CD4-positive, alpha-beta T cell treated with Interleukin-4 for 4 hours (primary cell): ENCODE measurements at places on chromosomes 11 and 22.

DNA sequence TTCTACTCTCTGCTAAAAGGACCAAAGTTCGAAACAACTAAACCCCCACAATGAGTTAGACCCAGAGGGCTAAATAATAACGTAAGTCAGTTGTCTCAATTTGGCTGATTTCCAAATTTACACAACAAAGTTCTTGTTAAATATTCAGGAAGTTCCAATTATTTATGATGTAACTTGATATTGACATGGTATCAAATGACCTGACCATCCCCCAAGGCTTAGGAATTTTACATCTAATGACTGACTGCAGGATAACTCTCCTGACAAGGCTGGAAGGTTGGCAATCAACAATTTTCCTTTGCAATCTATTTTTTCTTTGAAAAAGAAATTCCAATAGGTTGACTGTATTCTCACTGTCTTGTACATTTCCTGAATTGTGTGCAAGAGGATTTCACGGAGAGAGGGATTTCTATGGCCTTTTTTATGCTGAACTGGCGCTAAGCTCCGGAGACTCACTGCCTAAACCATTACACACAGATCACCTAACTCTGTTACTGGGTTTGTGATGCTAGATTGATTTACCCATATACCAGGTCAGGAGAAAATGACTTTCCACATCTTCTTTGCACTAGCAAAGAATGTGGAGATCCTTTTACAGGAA is 9.6 kb upstream of the CDON start:
- no peak for DNase-seq

GRCh38 chr22:23673050-23673620 is 17.7 kb upstream of the RGL4 start:
- no peak for DNase-seq

DNA sequence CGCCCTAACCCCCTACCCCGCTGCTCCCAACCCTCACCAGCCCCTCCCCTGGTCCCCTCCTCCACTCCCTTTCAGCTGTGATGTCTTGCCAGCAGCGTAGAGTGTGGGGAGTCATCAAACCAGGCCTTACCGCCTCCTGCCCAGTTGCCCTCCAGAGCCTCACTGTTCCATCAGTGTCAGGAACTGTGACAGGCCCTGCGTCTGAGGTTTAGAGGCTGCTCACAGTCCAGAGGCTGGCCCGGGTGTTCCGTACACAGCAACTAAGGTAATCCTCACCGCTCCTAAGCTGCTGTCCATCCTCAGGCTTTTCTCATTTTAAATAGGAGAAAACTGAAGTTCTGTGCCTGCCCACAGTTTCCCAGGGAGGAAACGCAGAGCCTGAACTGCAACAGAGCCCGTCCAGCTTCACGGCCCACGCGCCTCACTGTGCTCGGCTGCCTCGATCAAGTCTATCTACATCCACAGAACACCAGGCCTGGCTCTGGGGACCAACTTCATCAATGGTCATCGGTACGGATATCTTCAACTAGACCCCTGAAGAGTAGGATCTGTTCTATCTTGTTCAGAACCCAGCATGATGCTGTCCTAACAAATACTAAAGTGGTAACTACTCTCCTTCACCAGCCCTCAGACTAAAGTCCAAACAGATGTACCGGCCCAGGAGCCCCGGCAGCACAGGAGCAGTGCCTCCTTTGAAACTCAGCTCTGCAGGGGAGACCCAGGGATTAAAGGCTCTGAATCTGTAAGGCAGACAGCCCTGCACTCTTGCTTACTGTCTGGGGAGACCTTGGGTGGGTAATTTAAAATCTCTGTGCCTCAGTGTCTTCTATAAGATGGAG is 10.3 kb downstream of the VPS37C start:
- DNase-seq: no peak

DNA sequence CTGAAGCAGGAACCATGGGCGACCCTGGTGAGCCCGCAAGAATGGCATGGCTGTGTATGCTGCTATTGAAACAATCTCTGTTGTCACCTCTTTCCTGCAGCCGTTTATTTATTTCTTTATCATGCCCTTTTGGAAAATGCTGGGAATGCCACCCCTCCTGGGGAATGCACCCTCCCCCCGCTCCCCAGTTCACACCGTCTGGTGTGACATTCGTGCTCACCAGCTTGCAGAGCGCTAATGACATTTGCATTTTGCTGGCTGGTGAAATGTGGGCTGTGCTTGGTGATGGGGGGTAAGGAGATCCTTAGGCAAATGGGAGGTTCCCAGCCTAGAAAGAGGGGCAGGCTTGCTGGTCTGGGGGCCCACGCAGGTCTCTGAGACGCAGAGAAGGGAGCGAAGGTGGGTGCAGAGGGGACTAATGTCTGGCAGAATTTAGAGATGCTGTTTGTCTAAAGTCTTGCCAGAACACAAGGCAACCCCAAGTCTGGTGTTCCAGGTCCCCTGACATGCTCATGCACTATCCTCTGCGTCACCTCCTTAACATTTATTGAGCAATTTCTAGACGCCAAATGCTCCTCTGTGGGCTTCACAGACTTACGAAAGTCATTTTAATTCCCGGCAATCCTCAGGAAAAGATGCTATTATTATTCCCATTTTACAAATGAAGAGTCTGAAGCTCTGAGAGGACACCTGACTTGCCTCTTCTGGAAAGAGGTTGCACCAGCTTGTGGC is 91.7 kb downstream of the TP53I11 start:
- no peak for DNase-seq

DNA sequence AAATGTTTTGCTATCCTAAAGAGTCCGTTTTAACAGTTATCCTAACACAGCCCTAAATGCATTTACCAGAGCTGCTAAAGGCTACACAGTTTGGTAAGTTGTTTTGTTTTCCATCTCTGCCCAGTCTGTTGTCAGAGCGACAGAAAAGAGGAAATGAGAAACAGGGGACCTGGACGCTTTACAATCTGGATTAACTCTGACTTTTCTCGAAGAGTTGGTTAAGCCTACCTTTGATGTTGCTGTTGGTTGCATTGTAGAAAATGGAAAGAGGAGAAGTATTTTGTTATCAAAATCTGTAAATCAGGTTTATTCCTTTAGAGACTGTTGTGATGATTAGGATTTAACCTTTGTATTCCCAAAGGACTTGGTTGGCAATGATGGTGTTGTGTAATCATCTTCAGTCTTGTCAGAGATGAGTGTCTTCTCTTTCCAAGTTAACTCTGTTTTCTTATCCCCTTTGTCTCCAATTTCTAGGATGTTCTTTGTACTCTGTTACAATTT is 481 bp downstream of the ANGPTL5 start:
- DNase-seq: peak; percentile 29

- DNase-seq: no peak
These were observed 49.9 kb downstream of the SCUBE1 start for GRCh38 chr22:43293259-43293654.

- DNase-seq: peak; percentile 5
These were observed 122.1 kb downstream of the CSNK2A3 start for GRCh38 chr11:11230802-11231562.

GRCh38 chr22:24416611-24417010 is 10.8 kb upstream of the ADORA2A start:
- no peak for DNase-seq

- DNase-seq: no peak
These were observed at the start of gene SCGB1D2 for GRCh38 chr11:62242021-62242420. TSS of gene SCGB1D2 (plus strand) at chr11:62242239. CDS start at chr11:62242308, 69 bp downstream.

DNA sequence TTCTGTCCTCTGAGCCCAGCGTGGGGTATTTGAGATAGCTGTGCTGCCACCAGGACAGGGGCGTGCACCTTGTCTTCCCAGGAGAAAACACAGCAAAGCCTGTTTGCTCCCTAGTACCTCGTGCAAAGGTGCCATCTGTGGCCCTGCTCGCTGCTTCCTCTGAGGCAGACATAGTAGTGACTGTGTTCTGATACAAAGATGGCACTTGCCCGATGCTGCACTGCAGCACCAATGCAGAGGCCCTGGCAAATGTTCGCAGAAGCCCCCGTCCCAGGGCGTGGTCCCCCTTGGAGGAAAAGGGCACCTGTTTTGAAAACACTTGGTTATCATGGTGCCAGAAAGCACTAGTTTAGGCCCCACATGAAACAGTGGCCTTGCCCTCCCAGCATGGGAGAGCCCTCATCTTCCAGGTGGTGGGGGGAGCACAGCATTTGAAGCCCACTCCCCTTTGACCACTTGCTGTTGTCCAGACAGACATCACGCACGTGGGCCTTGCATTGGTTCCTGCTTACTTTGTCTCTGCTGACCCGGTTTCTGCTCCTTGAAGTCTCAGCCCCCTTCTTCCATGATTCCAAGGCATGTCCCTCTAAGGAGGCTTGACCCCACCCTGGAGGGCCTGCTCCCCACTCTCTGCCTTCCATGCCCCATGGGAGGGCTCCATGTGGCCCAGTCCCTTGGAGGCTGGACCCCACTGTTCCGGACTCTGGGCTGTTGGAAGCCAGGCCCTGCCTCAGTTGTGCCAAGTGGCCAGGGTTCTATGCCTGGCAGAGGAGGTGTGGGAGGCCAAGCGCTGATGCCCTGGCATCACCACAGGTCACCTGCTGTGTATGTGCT is 109.4 kb downstream of the KCNQ1OT1 start:
- no peak for DNase-seq

DNA sequence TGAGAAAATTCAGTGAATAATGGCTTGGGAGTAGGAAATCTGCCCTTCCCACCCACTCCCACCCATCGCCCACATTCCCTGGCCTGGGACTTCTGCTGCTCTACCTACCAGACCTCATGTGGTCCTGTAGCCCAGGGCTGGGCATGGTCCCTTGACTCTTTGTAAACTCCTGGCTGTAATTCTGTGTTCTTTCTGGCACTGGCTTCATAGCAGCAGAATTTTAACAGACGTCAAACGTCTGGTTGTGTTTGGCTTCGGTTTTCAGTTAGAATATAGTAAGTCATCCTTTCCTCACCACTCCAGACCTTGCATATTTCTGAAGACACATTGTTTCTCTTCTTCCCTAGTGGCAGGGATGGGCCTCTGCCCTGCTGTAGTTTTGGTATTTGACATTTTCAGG is 210.6 kb downstream of the CSNK2A3 start:
- no peak for DNase-seq

GRCh38 chr11:8098361-8098760 is 17.4 kb downstream of the TUB start:
- DNase-seq: no peak

DNA sequence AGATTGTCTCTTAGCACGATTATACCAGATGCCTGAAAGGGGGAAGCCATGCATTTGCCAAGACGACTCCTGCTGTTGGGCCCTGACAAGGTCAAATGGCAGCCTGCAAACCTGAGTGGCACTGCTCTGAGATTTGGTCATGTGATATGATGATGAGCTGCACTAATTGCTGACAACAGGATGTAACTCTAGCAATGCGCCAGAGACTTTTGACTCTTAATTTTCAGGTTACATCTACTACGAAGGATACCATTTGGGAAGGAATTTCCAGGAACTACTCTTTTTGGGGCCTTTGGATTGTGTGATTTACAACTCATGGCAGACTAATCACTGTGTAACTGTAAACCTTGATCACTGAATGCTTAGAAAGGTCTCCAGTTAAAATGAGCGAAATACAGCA is 13.1 kb downstream of the TREH start:
- DNase-seq: no peak

GRCh38 chr11:27234043-27234668 is 128.9 kb downstream of the CCDC34 start:
- no peak for DNase-seq

DNA sequence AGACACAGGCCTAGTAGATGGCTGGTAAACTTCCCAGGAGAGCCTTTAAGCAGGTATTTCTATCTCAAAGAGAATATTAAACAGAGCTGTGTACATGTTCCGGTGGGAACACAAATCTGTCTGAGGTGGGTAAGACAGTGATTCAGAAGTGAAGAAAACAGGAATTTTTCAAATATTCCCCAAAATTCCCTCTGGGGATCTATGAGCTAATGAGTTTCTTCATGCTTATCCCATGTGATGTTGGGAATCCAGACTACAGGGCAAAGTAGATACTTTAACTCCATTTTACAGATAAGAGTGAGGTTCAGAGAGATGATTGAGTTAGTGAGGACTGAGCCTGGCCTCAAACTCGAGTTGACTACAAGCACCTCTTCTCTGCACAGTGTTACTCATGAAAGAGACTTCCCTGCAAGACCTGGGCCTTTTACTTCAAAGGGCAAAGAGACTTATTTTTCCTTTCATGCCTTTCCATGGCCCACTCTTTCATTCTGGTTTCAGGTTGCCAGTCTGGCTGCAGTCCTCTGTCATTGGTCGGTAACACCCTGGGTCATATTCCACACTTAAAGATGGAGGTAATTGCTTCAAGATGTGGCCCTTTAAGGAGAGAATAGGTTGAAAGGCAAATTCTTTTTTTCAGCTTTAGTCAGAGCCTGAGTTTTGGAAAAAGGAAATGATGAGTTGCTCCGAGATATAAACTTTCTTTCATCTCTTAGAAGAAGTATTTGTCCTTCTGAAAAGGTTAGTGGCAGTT is 70.1 kb downstream of the CYB5R2 start:
- DNase-seq: no peak

- DNase-seq: no peak
These were observed 167.0 kb upstream of the RASSF10 start for GRCh38 chr11:12841946-12842630.

DNA sequence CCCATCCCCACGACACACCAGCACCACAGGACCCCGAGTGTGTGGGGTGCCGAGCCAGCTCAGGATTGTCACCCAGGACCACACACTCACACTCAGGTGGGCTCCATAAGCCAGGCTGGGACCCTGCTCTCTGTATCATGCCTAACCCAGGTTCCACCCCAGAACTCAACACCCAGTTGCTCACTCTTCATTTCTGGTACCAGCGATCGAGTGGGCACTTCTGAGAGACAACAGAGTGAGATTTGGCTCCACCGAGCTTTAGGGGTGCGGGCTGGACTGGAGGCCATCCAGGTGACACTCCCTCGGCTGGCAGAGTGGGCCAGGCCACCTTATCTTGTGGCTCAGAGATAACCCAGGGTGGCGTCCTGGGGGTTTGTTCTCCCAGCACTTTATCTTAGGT is 1323.8 kb downstream of the BRD1 start:
- no peak for DNase-seq
